ENCODE measurements at places on chromosomes 13 and 19.
A peak's percentile ranks its signal among the peaks of the same experiment; 100 is the strongest.

DNA sequence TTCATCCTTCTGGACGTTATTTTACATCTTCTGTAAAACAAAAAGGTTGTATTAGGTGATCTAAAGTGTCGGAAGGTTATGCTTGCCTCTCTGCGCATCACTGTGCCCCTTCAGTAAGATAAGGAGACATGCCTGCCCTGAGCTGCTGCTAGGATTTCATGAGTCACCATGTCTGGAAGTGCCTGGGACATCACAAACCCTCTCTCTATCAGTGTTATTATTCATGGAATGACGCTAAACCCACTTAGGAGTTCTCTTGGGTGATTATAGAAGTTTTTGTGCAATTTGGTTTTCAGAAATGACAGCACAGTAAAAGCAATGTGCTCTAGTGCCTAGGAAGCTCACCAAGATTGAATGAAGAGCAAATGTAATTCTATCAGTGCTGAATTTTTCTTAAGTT is 617.7 kb downstream of the DCT start:
- DNase-seq, result no peak

DNA sequence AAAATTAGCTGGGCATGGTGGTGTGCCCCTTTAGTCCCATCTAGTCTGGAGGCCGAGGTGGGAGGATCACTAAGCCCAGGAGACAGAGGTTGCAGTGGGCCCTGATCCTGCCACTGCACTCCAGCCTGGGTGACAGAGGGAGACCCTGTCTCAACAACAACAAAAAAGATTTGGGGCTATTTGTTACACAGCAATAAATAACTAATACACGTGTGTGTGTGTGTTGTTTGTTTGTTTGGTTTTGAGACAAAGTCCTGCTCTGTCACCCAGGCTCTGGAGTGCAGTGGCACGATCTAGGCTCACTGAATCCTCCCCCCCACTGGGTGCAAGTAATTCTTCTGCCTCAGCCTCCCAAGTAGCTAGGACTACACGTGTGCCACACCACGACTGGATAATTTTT is 32.9 kb upstream of the FEM1A start:
- DNase-seq, result no peak

GRCh38 chr13:111359237-111359915 is 38.9 kb downstream of the TEX29 start:
- no peak for DNase-seq

DNA sequence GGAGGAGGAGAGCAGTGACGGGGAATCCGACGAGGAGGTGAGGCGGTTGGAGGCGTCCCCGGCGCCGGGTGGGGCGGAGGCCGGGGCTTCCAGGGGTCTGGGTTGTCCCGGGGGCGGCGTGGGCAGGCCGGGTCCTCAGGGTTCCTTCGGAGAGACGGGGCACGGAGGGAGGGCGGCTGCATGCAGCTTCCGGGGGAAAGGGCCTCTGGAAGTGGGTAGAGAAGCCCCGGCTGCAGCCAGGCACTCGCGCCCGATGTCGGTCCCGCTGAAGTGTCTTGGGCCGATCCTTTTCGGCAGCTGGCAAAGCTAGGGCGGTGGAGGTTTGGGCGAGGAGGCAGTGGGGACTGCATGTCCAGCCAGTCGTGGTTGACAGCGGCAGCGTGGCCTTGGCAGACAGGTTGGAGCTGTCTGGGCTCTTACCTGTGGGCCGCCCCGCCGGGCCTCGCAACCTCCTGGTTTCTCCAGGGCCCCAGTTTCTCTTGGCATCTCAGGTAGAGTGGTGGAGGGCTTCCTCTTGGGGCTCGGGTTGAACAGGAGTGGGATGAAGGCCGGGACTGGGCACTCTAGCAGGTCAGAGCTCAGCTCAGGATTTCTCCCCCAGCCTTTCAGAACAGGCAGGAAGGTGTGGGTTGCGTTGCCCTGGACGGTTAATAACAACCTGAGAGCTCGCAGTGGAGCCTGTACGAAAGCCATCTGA is 690 bp downstream of the KMT2B start:
- DNase-seq, result no peak

- DNase-seq, result peak; percentile 42
Measured at GRCh38 chr19:1624458-1624857, 19.2 kb upstream of the UQCR11 start.

DNA sequence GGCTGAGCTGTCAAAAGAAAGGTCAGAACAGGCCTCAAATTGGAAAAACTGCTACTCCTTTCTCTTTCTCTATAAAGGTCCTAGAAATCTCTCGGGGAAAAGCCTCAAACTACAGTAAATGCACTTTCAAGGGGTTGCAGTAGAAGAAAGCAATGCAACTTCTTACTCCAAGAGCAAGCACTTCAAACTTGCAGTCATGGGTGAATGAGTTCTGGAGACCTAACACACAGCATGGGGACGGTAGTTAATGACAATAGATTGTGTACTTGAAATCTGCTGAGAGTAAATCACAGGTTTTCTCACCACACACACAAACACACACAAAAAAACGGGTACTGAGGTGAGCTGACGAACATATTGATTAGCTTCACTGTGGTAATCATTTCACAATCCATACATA is 11.8 kb downstream of the TUBGCP3 start:
- DNase-seq, result no peak

GRCh38 chr13:67696775-67697174 is 466.6 kb upstream of the PCDH9 start:
- DNase-seq, result no peak

DNA sequence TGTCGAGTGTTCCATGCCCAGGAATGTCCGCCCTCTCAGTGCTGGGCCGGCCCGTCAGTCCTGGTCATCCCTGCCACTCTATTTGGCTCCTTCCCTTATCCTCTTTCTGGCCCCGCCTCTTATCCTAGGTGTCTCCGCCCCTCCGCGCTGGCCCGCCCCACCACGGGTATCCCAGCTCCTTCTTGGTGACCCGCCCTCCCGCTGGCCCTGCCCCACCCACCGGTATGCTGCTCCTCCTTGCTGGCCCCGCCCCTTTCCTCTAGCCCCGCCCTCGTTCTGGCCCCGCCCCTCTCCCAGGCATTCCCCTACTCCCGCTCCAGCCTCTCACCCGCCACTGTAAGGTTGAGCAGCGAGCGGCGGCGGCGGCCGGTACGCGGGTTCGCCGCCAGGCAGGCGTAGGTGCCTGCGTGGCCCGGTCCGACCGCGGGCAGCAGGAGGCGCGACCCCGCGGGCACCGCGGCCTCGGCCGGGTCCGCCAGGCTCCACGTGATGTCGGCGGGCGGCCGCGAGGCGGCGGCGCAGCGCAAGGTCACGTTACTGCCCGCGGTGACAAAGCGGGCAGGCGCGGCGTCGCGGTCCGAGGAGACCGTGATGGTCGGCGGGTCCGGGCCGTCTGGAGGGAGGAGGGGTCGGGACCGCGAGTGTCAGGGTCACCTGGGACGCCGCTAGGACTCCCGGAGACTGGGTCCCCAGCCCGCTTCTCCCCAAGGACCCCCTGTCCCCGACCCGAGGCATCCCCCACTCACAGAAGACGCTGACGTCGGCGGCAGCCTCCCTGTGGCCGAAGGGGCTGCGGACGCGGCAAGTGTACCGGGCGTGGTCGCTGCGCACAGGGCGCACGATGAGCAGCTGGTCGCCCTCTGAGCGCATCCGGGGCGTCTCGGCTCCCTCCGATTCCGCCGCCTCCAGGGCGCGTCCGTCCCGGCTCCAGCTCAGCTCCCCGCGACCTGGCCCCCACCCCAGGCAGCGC is 2.0 kb downstream of the VSIG10L start:
- peak; percentile 93 for DNase-seq

DNA sequence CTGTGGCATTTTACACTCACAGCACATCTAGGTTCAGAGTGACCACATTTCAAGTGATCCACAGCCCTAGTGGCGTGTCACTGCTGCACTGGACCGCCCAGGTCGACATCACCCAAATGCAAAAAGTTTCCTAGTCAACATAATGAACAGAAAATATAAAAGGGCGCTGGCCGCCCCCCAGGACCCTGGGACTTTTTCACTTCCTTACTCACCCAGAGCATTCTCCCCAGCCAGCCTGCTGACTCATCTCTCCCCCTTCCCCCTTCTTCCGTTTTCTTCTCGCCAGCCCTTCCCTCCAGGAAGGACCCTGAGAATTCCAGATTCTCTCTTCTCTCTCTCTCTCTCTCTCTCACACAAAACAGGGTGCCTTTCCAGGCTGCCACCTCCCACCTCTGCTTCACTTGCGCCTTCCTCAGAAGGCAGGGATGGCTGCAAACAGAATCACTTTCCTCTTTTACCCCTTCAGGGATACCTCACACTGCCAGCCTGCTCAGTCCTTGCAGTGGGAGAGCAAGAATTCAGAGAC is 21.0 kb upstream of the GRWD1 start:
- no peak for DNase-seq

GRCh38 chr13:48397744-48398143 is 15.2 kb downstream of the LPAR6 start:
- DNase-seq, result no peak

DNA sequence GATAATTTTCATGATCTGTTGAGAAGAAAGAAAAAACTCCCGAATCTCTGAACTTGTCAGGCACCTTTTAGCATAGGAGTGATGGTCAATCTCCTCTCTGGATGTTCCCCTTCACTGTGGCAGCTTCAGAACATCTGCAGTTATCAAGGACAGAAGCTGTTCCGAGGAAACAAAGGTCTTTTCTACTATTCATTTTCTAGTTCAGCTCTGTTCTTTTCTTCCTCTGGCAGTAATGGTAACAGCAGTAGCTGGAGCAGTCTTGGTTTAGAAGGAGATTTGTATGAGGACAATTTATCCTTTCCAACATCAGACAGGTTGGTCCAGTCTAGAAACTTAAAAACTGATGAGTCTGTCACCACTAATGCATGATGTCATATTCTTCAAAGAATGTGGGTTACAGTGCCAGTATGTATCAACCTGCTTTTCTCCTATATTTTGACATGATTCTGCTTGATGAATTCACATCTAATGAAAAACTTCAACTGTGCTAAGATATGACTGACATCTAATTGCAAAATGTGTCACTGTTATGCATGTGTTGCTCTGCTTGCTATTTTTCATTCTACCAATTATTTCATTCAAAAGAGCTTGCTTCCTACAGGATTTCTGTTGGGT is 41.0 kb downstream of the AKAP11 start:
- DNase-seq, result no peak

GRCh38 chr19:39263912-39264305 is 4.3 kb upstream of the IFNL2 start:
- no peak for DNase-seq

DNA sequence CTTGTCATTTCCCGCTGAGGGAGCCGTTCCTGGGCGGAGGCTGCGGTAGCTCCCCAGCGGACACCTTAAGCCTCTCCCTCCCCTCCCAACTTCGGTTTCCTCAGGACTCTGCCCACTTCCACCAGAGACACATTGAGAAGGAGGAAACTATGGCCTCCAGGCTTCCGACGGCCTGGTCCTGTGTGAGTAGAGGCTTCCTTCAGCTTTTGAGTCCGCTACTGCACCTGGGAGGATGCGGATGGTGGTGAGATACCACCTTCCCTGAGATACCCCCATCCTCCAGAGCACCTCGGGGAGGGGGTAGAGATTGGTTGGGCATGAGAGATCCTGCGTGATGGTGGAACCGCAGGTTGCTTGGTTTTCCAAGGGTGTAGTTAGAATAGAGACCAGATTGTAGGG is 955 bp downstream of the ZNF274 start:
- peak; percentile 11 for DNase-seq

DNA sequence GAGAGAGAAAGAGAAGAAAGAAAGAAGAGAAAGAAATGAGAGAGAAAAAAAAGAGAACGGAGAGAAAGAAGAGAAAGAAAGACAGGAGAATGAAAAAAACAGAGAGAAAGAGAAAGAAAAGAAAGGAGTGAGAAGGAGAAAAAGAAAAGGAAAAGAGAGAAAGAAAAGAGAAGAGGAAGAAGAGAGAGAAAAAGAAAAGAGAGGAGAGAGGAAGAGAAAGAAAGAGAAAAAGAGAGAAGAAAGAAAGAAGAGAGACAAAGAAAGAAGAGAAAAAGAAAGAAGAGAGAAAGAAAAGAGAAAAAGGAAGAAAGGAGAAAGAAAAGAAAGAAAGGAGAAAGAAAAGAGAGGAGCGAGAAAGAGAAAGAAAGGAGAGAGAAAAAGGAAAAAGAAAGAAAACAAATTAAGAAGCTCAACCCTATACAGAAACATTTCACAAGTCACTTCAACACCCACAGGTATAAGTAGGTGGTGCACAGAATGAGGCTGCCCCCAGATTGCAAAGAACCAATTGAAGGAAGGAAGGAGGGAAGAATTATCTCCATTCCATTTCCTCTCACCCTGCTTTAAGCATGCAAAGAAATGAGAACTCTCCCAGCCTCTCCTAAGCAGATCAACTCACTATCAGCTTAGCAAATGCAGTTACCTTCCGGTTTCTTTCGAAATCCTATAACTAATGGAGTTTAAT is 98.8 kb upstream of the CACNA1A start:
- DNase-seq, result no peak

DNA sequence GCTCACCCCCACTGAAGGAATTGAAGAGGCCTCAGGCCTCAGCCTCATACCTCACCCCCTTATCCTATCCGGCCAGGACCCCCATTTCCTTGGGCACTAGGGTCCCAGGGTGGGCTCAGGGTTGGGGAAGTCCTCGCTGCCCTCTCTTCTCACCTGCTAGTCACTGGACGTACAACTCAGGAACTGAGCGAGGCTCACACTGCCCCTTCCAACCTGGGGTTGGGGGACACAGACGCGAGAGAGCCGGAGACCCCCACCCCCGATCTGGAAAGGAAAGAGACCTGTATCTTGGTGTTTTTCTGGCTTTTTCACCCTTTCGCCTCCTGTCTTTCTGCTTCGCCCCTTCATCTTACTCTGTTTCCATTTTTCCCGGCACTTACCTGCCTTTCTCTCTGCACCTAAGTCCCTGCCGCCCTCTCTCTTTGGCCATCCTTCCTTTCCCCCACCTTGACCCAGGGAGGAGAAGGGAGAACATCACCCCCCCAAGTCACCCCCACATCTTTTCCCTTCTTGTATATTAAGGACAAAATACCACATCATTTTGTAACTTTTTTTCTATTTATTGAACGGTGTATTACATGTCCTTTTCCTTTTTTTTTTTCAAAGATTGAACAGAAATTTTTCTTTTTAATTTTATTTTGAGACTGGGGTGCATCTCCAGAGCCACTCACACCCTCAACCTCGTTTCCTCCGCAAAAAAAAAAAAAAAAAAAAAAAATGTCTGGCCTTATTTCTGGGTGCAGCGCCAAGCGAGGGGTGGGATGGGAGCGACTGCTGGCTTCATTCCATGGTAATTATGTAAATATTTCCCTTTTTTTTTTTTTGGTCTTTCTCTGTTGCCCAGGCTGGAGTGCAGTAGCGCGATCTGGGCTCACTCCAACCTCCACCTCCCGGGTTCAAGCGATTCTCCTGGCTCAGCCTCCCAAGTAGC is 36.6 kb downstream of the ZSWIM4 start:
- no peak for DNase-seq

GRCh38 chr13:20680416-20681080 is 23.0 kb upstream of the IL17D start:
- DNase-seq, result no peak

DNA sequence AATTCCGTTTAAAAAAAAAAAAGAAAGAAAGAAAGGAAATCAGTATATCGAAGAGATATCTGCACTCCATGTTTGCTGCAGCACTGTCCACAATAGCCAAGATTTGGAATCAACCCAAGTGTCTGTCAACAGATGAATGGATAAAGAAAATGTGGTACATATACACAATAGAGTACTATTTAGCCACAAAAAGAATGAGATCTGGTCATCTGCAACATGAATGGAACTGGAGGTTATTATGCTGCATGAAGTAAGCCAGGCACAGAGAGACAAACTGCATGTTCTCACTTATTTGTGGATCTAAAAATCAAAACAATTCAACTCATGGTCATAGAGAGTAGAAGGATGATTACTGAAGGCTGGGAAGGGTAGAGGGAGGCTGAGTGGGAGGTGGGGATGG is 16.3 kb downstream of the ZNF565 start:
- no peak for DNase-seq

GRCh38 chr19:41214161-41214560 is 4.9 kb upstream of the AXL start:
- no peak for DNase-seq

- no peak for DNase-seq
Measured at GRCh38 chr13:92355213-92355612, 871.4 kb upstream of the GPC6 start.

All from progenitor cell of endocrine pancreas (in vitro differentiated cells).